ENCODE measurements at places on chromosomes 12 and 14.

- DNase-seq: no peak
These were observed 10.7 kb upstream of the PHC1 start for GRCh38 chr12:8903646-8904045.

DNA sequence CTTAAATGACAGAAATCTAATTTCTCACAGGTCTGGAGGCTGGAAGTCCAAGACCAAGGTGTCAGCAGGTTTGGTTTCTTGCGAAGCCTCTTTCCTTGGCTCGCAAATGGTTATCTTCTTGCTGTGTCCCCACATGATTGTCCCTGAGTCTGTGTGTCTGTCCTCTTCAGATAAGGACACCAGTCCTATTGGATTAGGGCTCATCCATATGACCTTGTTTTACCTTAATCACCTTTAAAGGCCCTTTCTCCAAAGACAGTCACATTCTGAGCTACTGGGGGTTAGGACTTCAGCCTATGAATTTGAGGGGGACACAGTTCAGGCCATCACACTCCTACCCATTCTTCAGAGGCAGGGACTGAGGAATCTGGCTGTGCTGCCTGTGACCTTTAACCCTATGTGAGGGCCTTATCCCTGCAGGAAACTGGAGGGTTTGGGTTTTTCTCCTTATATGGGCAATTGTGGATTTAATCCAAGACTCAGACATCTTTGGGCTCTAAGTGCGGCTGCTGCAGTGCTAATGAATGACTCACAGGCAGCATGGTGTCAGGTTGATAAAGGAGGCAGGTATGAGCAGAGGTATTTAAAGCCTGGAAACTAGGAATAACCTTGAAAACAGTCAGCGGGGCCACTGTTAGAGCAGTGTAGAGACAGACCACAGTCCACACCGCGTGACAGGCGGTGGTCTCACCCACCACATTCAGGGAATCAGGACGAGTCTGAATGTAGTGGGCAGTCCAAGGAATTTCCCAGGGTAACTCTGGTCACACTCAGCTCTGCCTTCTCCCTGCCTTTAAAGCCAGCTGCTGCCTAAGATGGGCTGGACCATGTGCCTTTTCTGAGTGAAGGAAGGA lies 10.2 kb downstream of the TPCN1 start:
- no peak for DNase-seq

DNA sequence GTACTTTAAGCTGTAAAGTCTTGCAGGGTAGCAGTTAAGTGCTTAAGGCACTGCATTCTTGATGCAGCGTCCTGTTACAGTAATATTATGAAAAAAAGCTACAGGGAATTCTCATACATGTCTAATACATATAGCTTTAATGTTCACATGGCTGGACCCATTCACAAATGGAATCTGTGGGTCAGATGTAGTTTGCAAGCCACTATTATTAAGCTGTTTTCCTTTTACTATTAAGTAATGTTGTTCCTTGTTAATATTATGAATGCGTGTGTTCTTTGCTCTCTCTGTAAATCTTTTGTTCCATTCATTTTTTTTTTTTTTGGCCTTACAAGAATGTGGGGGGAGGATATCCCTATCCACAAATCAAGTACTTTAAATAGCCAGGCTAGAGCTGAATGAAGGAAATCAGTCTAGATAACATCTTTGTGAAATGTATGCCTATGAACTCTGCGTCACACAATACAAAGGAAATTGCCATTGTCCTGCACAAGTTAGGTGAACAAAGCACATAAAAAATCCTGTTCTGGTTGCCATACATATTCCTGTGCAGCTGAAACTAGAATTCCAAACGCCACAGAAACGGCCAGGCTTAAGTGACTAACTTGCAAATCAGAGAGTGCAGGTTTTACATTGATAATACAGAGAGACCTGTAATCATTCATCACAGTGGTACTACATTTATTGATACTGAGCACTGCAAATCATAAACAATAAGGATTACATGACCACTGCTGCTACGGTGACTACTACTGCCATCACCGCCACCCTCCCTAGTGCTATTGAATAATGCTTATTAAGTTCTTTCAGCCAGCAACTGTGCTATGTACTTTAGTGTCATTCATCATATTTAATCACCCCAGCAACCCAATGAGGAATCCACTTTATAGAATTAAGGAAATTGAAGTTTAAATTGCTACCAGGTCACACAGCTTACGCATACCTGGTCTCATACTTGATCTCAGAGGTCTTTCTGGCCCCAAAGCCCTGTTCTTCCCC lies 111.9 kb downstream of the HMGA2 start:
- no peak for DNase-seq

DNA sequence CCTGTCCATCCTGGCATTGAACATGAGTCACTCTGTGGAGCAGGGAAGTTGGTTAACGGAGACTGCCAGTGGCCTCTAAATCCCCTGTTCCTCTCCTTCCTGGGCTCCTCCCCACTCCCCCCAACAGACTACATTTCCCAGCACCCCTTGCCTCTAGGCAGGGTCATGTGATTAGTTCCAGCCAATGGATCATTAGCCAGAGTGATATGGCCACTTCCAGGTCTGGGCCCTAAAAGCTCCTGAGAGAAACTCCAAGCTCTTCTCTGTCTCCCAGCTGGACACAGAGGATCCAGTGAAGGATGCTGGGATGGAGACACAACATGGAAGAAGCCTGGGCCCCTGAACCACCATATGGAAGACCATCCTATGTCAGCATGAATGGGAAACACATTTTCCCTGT lies 54.4 kb upstream of the RFLNA start:
- DNase-seq: no peak

DNA sequence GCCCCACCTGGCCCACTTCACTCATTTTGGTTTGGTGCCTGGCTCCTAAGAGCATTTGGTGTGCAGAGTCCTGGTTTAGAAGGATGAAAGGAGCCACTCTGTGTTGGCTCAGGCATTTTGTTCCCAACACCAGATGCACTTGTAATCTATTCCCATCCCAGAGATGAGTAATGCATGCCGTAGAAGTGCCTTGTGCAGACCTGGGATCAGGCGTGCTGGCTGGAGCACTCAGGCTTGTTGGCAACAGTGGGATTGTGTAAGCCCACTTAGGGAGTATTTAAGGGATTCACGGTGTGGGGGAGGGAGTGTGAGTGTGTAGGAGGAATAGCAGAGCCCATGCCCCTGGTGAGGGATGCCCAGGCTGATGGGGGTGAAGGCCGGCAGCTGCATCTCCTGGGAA lies 501.5 kb upstream of the TBX3 start:
- DNase-seq: no peak

DNA sequence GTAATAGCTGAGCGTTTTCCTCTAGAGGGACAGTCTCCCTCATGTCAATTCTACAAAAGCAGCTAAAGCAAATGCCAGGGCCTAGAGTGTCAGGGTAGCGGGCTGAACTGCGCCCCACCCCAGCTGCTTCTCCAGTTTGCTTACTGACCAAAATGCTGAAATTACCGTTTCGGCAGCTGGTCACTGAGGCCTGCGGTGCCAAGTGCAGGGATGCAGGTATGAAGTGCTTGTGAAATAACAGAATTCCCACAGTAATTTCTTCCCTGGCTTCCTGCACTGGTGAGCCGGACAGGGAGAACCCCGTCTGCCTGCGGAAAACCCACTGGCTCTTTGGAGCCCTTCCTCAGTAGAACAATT lies 19.1 kb downstream of the PSMC1 start:
- no peak for DNase-seq

DNA sequence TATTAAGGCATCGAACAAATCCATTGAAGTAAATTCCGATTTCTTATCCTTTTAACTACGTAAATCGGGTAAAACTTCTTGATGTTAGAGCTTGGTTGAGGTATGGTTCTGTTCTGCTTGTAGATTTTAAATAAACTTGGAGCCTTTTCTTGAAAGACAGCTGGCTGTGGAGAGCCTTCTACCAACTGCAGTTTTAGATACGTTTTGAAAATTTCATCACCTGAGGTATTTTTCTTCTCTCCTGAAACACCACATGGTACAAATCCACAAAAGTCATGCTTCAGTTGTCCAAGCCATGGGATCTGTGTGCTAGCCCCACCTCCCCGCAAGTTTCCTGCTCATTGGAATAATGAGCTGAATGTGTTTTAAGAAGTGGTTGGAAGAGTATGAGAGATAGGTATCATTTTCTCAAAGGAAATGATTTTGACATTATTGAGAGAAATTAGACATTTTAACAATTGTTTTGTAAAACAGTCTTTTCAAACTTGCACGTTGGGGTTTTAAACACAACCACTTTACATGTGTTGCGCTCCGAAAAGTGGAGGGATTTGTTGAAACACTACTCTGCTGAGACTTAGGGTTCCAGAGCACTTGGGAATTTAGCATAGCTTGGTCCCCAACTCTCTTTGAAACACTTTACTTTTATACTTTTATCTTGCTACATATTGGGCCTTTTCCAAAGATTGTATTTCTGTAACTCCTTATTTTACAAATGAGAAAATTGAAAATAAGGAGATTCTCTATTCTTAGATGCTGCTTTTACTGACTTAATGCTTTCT lies 1.4 kb downstream of the PPM1A start:
- DNase-seq: no peak

DNA sequence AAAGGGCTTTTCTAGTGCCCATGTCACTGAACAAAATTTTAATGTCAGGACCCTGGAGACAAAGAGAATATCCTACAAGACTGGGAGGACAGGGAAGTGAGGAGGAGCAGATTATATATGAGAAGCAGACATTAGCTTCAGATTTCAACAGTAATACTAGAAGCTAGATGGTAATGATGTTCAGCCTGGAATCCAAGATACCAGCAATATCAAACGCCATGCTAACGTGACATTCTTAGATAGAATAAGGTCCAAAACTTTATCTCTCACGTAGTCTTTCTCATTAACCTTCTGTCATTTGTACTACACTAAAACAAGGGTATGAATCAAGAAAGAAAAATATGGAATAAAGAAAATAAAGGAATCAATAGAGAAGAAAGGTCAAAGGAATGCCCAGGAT lies 18.7 kb downstream of the SOS2 start:
- DNase-seq: no peak

- DNase-seq: no peak
These were observed 126.4 kb downstream of the PIK3C2G start for GRCh38 chr12:18387706-18388105.

DNA sequence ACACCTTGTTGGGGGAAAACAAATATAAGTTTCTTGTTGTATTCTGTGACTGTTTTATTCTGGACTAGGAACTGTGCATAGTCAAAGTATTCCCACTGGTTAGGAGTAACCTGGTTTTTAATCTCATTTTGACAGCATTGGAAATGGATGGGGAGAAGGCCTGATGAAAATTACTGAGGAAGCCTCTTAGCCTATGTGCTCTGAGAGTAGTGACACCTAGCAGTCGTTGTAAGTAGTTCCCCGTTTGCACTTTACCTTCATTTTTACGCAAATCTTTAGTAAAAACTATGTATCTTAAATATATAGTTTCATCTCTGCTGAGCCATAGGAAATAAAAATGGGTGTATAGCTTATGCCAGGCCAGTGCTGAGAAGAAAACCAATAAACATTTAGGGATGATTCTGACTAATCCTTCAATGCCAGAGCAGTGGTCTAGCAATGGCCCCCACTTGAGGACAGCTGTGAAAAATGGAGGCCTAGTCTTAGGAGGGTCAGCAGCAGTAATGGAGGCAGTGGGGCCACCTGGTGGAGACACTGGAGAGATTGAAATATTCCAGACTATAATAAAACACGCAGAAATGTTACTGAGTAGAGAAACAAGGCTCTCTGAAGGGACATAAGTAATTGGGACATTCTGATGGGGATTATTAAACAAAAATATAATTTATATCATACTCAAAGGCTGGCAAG lies 133.2 kb upstream of the NOVA1 start:
- no peak for DNase-seq

DNA sequence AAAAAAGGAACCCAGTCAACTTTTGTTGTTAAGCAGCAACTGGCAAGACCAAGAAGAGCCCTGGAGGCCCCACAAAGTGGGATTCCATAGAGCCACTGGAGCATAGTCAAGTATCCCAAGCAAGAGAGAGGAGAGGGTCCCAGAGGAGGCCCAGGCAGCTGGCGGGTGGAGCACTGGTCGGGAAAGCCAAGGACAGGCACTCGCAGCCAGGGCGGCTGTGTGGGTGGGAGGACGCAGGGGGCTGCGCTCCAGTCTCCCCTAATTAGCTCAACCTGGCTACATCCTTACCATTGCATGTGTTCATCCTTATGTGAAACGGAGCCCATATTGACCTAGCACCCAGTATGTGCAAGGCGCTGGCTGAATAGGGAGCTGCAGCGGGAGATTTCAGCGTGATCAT lies 18.3 kb upstream of the ZFP36L1 start:
- no peak for DNase-seq

- no peak for DNase-seq
These were observed 448.7 kb downstream of the SLC6A15 start for GRCh38 chr12:84463741-84464495.

DNA sequence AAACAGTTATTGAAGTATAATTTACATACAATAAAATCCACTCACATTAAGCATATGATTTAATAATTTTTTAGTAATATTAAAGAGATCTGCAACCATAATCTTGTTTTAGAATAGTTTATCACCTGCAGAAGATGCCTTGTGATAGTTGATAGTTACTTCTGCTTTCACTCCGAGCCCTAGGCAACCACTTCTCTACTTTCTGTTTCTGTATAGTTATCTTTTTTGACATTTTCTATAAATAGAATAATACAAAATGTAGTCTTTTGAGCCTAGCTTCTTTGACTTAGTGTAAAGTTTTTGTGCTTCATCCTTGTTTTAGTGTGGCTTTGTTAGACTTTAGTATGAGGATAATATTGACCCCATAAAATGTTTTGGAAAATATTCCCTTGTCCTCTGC lies 111.0 kb downstream of the MNAT1 start:
- no peak for DNase-seq

- DNase-seq: no peak
These were observed 49.9 kb upstream of the BBS10 start for GRCh38 chr12:76398106-76398505.

GRCh38 chr14:76918782-76919394 lies 92.7 kb downstream of the LRRC74A start:
- no peak for DNase-seq

DNA sequence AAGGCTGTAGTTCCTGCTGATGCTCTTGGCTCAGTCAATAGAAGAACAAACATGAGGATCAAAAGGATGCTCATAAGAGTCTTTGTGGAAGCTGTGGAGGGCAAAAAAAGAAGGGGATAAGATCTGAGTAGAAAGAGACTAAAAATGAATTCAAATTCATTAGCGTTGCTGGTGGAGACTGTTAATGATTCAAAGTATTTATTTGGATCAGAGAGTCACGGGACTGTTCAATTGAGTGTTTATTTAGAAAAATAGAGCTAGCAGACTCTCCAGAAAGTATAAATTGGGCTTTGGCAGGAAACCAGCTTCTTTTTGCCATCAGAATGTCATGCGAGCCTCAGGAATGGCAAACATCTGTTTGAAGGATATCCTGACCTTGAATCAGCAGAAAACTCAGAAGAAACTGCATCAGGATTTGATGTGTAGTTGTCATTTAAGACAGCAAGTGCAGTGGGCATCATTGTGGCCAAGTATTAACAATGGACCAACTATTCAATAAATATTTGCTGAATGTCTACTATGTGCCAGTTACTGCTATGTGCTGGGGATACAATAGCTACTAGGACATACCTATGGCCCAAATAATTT lies 126.4 kb downstream of the TBC1D30 start:
- DNase-seq: no peak

GRCh38 chr12:48717252-48717695 lies 767 bp upstream of the CCNT1 start:
- DNase-seq: no peak

- DNase-seq: no peak
These were observed 31.3 kb downstream of the CORO1C start for GRCh38 chr12:108699955-108700563.

- no peak for DNase-seq
These were observed 13.2 kb downstream of the CLEC4E start for GRCh38 chr12:8527250-8528130.

- no peak for DNase-seq
These were observed 356.7 kb downstream of the ETNK1 start for GRCh38 chr12:22981711-22982110.

Data from stimulated activated CD8-positive, alpha-beta memory T cell treated with anti-CD3 and anti-CD28 coated beads, Interleukin-15, amount 100 ng/mL, for 1 hour (primary cell).